ENCODE measurements at places on chromosomes 4 and X.

DNA sequence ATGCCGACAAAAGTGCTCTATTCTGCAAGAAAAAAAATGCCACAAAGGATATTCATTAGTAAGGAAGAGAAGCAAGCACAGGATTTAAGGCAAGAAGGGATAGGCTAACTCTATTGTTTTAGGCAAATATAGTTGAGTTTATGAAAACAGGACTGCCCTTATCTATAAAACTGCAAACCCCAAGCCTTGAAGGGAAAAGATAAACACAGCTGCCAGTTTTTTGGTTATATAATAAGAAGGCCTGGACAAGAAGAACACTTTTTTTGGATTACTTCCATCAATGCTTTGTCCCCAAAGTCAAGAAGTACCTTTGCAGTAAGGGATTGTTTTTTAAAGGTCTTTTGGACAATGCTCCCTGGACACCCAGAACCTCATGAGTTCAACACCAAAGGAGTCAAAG, 45.4 kb upstream of the WWC2 start:
- no peak for DNase-seq

- DNase-seq, result no peak
These were observed 64.2 kb upstream of the MAP3K15 start for GRCh38 chrX:19579485-19579884.

- no peak for DNase-seq
These were observed 215.9 kb upstream of the MBNL3 start for GRCh38 chrX:132704769-132705168.

- DNase-seq, result no peak
These were observed 1517.6 kb downstream of the STIM2 start for GRCh38 chr4:28378109-28378830.

- DNase-seq, result no peak
These were observed 59.9 kb downstream of the KIT start for GRCh38 chr4:54717694-54718093.

GRCh38 chr4:175431694-175432093, 380.4 kb downstream of the GPM6A start:
- no peak for DNase-seq

- DNase-seq, result no peak
These were observed 65.5 kb downstream of the GLRA3 start for GRCh38 chr4:174763454-174764104.

GRCh38 chr4:117811731-117812130, 222.6 kb upstream of the NDST3 start:
- no peak for DNase-seq

DNA sequence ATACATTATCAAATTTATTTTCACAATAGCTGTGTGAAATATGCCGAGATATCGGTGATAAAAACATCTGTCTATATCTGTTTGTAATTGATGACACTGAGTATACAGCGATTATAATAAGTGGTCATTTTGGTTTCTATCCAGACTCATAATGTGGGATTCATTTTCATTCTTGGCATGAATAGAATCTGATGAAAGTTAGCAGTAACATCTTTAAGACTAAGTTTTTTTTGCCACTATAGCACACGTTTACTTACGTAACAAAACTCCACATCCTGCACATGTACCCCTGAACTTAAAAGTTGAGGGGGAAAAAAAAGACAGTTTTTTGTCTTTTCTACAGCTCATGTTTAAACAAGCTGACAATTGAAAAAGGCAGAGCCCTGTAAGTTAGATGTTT, 86.4 kb downstream of the PPA2 start:
- no peak for DNase-seq

DNA sequence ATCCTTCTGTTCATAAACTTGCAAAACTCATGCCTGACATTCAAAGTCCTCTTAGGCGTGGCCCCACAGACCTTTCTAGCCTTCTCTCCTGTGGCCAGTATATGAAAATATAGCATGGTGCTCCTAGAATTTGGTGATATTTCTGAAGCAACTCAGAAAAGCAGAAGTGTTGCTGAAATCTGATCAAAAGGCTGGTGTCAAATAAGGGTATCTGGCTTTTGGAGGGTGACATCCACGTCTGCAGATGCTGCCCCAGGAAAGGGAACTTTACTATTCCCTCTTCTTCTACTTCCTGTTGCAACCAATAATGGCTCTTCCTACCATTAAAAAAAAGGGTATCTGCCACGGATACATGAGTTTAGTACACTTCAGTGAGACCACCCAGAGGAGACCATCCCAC, 83.9 kb upstream of the RPS6KA3 start:
- DNase-seq, result no peak

DNA sequence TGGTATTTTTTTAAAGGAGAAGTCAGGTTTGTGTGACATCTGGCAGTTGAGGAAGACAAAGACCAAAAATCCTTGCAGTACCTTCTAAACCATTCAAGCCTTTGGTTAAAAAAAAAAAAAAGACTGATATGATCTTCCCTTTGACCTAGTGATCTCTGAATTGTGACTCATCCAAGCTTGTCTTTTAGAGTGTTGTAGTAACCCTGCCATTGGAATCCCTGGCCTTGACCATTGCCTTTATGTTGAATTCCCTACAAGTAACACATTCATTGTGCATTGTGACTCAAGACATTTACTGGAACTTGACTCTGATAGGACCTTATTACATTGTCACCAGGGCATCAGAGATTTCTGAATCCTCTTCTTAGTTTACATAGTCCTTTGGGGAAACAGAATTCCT, 1469.0 kb downstream of the TECRL start:
- DNase-seq, result no peak

- DNase-seq, result no peak
These were observed 158.8 kb downstream of the RBMX2 start for GRCh38 chrX:130560544-130560943.
